Activated CD8-positive, alpha-beta T cell treated with anti-CD3 and anti-CD28 coated beads, Interleukin-2, amount 10 ng/mL, durations not matched to agents 7 days and 5 days (primary cell): ENCODE measurements at places on chromosomes 11 and 22.
A peak's percentile ranks its signal among the peaks of the same experiment; 100 is the strongest.

DNA sequence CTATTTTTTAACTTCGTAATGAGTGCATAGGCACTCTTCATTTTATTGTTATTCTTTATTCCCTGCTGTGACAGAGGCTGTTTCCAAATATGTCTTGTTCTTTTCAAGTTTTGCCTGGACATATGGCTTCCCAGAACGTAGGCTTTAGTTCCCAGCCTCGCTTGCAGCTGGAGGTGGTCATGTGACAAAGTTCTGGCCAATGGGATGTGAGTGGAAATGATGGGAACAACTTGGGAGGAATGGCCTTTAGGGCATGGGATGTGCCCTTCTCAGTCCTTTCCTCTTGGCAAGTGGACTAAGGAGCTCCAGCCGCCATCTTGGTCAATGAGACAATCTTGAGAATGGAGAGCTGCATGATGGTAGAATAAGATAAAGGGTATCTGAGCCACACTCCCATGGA lies 70.8 kb upstream of the EIF3D start:
- no peak for DNase-seq

GRCh38 chr11:66882561-66883015 lies 25.7 kb downstream of the LRFN4 start:
- DNase-seq: no peak

- DNase-seq: peak; percentile 15
Measured at GRCh38 chr11:10495464-10495786, 40.4 kb downstream of the AMPD3 start.

DNA sequence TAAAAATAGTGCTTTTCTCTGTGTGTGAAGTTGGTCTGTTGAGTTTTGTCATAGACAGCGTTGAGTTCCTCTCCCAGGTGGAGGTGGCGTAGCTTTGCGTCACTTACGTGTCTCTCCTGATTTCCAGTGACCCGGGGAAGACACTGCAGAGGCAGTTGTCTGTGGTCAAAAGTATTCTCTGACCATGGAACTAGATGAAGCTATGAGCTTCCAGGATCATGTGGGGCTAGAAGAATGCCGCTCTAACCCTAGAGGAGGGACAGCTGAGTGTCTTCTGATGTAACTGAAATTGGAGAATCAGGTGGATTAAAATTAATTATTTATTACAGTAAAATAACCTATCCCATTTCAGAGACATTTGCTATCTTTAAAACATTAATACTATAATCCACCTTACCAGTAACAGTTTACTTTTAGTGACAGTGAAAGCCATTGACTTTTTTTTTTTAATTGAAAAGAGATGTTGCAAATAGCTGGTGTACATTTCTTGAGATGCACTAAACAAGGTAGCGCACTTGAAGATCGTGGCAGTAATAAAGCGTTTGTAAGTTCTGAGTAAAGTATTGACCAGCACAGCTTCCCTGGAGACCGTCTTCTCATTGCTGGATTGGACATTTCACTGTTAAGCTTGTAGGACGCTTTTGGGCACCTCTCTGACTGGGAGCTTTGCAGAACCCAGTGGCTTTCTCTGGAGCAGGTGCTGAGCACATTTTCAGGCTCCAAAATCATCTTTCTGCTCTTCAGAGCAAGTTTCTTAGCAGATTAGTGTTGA lies 9.7 kb downstream of the CAT start:
- DNase-seq: no peak

GRCh38 chr11:89381094-89381493 lies 110.1 kb downstream of the NOX4 start:
- no peak for DNase-seq

DNA sequence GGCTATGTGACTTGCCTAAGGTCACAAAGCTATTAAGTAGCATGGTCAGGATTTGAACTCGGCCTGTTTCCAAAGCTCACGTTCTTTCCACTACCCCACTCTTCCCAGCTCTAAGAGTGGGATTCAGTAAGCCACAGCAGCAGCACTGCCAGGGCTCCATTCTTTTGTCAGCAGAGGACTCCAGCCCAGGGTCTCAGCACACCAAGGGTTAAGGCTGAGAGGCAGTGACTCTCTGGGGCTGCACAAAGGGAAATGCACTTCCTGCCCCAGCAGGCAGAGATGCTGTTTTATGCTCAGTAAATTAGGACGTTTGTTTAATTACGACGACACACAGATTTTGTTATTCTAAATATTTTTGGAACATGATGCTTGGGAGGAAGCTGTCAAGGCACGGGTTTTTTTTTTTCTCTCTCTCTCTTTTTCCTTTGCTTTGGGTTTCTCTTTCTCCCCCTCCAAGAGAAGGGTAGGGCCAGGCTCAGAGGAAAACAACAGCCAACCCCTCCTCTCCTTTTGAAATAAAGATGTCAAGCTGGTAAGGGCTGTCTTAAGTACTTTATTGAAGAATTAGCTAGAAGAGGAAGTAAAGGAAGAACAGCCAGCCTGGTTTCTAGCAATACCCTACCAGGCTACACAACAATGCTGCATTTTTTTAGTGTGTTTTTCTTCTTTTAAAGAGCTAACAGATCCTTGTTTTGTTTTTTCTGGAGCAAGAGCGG lies 2.8 kb downstream of the MYH9 start:
- peak; percentile 74 for DNase-seq

- no peak for DNase-seq
Measured at GRCh38 chr11:121374286-121374985, 77.7 kb upstream of the SORL1 start.

DNA sequence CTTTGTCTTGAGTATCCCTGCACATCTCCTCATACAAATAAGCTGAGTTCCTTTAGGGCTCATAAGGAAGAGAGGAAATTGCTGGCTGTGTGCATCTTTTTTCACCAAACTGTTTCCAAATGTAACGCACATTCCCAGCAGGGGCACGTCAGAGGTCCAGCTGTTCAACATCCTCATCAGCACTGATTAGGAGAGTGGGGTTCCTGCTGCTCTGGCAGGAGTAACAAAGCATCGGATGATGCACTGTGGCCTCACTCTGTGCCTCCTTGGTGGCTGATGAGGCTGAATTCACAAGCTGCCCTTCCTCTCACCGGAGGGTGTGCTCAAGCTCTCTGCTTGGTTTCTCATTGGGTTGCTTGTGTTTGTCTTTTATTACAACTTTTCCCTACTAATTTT lies 35.5 kb upstream of the SLC25A1 start:
- DNase-seq: no peak

DNA sequence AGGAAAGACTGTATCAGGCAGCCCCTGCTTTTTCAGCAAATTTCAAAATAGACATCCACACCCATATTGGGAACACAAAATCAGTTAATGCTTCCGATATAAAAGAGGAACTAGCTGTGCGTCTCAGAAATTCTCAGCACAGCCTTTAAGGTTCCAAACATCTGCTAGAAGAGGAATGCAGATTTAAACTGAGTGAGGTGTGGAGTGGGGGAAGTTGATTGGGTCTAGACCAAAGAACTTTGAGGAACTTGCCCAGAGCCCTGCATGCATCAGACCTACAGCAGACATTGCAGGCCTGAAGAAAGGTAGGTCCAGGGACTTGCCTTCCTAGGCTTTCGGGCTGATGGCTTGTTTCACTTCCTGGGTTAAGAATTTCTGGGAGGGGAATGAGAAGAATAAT lies at the start of gene MS4A4A:
Gene MS4A4A (plus strand): TSS at position 255 of the 400 bp plus-strand sequence. CDS start 10 bp downstream, at position 265.
- DNase-seq: no peak

GRCh38 chr11:116471608-116472256 lies 301.1 kb downstream of the BUD13 start:
- no peak for DNase-seq

DNA sequence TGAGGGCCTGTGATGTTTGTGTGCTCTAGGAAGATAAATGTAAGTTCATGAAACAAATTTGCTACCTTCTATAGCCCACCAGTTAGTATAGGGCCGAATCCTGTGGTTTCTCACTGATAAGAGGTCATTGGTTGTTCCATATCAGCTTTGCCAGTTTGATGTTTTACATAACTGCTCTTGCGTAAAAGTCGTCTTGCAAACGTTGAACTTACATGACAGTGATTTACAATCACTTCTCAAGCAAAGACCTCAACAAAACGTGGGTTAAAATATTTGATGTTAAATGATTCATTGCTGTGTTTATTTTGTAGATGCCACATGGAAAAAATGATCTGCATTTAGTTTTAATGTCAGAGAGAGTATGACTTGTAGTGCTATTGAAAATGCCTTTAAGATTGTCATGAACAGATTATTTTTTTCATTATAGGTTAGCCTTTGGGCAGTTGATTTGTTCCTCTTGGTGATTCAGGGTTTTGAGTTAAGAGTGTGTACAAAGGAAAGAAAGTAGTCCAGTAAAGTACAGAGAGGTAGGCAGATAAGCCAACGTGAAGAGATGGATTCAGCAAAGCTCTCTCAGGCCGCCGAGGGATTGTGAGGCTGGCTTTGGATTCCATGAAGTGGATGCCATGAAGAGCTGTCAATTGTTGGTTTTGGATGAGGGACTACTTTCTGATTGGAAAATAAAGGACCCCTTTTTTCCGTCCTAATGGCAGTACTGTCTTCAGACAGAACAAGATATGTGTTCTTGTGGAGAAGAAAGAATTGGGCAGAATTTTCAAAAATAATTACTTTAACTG lies 2.6 kb downstream of the EWSR1 start:
- DNase-seq: no peak

GRCh38 chr11:119051440-119052162 lies 5.4 kb downstream of the HYOU1 start:
- DNase-seq: no peak

DNA sequence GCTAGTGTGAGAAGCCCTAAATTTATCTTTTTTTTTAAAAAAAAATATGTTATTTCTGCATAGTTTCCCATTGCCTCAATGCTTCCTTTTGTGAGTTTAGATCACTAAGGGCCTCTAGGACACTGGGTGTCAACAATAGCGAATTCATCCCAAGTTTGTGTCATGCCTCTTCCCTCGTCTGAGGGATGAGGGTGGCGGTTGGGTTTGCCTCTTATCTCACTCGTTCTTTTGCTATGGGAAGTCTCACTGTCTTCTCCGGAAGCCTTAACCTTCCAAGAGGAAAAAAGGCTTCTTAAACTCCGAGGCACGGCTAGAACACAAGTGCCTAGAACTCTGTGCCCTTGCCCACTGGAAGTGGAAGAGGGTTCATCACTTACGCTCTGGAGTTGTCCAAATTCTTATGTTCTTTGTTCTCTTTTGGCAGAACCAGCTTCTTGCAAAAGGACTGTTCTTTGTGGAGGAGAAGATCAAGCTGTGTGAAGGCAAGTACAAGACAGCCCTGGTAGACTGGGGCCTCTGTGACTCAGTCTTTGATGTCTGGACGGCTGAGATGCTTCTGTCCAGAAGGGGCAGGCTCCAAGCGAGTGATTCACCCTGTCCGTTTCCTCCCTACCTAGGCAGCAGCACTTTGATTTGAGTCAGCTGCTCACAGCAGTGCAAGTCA lies 78.5 kb downstream of the TRAF6 start:
- no peak for DNase-seq

DNA sequence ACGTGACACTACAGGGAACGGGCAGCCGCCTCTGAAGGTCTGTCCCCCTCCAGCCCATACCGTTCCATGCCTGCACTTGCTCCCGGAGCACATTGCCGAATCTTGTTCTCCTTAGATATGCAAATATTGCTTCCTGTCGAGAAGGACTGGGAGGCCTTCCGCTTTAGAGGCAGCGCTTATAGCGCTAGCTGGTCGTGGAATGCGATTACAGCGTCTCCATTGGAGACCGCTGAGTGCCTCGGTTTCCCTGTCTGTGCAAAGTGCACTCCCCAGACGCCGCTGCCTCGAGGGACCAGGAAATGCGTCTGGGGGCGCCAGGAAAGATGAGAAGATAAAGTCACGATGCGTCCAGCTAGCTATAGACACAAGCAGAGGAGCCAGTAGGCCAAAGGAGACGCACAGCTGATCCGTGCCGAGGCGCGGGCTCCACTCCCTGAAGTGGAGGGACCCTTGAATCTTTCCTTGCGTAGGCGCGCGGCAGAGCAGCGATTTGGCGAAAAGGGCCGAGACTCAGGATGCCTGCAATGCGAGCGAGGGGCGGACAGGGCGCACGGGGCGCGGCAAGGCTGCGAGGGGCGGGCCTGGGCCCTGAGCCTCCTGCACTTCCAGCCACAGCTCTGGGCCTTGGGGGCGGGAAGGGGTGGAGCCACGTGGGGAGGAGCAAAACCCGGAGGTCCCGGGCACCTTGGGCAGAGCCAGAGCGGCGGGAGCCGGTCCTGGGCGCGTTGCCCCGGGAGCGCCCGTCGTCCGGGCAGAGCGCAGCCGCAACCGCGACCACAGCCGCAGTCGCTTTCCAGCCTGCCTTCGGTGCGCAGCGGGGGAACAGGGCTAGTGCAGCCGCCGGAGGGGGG lies at the start of gene RASSF10:
Gene RASSF10 (plus strand): TSS at position 692 of the 851 bp plus-strand sequence. CDS start 261 bp downstream, outside the sequence.
- DNase-seq: peak; percentile 33

DNA sequence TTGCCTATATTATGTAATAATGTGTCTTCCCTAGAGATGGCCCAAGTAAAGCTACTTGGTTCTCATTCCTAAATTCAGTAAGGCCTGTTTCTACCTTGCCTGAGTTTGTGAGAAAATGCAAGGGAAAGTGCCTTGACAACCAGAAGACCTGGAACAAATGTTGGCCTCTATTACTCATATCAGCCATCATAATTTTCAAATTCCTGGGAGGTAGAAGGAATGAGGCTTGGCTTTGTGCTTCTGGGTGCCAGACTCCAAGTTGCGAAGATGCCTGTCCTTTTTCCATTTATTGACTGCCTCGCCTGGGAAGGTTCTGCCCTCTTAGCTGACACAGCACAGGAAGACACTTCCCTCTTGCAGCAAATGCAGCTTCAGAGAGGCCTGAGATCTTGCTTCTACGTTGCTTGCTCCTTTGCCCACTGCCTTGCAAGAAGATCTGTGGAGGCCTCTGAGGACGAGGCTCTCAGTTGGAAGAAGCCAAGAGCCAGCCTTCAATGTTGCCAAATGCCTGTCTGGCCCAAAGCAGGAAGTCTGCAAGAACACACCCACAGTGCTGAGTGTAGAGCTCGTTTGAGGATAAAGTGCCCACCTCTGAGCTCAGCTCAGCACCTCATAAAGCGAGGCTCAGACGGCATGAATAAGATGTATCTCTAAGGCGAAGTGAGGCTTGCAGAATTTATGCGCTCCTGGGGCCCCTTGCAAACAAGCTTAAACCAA lies 120.1 kb downstream of the GALNT18 start:
- DNase-seq: no peak

- DNase-seq: no peak
Measured at GRCh38 chr11:47611348-47611794, 17.2 kb upstream of the C1QTNF4 start.
